ENCODE measurements at places on chromosomes 1 and 21.

DNA sequence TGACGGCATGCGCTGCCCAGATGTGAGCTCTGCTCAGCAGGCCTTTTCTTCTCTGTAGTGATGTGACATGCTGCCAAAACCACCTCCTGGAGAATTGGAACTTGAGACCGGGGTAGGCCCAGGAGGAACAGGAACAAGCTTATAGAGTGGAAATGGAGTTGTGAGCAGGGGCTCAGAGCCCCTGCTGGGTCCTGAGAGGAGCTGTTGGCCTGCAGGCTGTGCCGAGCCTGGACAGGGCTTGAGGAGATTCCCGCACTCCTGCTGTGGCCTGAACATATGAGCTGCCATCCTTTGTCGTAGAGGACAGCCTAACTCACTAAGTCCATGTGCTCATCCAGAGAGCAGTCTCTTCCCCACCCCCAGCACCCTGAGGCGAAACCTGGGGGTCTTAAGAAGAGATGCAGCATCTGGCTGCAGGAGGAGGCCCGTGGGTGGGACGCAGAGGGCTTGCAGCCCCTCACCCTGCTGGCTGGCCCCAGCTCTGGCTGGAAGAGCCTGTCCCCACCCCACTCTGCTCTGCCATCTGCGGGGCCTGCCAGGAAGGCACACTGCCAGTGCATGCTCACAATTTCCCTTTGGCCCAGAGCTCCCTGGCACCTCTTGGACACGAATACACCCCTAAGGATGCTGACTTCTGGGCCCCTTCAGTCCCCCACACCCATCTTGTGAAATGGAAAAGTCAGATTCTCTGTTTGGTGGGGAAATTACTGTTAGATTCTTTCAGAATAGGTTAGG lies 42.5 kb downstream of the PTPRF start:
- DNase-seq: no peak

GRCh38 chr1:235659186-235659771 lies 9.7 kb upstream of the GNG4 start:
- no peak for DNase-seq

- no peak for DNase-seq
Observed at GRCh38 chr1:213227458-213227857, 176.4 kb downstream of the RPS6KC1 start.

- DNase-seq: no peak
Observed at GRCh38 chr1:218476385-218476784, 131.2 kb downstream of the TGFB2 start.

DNA sequence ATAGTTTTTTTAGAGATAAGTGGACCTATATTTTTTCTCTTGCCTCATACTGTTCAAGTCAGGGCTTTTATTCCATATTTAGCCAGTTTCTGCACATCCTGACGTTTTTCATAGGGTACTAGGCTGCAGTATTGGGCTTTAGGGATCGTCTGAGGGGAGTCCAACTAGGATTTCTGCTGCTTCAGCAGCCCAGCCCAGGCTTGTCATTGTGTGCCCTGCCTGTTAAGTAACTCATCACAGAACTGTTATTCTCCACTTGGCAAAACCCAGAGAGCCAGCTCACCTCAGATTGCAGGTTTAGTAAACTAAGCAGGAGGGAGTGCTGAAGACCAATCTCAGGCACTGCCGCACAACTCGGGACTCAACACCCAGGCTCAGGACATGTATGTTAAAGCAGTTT lies 2.8 kb downstream of the GALNT2 start:
- no peak for DNase-seq

- no peak for DNase-seq
Observed at GRCh38 chr1:234916840-234917239, 211.8 kb downstream of the TOMM20 start.

DNA sequence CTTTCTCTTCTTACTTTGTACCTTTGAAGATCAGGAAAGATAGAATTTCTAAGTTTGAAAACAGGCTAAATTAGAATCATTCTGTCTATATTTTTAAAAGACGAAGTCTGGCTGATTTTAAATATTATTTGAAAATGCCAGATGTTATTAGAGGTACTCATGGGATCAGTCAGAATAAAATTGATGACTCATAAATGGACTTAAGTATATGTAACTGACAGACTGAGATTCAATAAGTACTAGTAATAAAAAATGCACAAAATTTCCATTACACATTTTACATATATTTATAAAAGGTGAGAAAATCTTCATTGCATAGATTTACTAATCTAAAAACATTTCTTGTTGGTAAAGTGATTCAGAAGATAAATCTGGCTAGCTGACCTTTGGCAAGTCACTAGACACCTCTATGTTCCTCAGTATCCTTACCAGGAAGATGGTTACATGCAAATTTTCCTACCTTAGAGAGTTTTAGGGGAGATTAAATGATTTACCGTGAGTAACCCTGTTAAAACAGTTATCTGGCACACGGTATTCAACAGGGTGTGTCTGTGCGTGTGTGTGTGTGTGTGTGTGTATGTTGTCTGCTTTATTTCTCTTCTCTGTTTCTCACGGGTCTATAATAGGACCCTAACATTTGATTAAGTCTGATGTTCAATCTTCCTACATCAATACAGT lies 189.0 kb downstream of the RUNX1 start:
- no peak for DNase-seq

GRCh38 chr1:53499257-53500203 lies 40.3 kb downstream of the DMRTB1 start:
- no peak for DNase-seq

DNA sequence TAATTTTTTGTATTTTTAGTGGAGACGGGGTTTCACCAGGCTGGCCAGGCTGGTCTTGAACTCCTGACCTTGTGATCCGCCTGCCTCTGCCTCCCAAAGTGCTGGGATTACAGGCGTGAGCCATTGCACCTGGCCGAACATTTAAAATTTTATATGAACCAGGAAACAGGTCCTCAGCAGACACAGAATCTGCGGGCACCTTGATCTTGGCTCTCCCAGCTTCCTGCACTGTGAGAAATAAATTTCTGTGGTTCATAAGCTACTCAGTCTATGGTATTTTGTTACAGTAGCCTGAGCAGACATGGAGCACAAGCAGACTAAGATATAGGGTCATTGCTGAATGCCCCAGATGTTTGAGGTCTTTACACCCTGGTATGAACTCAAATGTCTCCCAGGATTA lies 23.6 kb upstream of the CTH start:
- DNase-seq: no peak

All from stimulated activated CD8-positive, alpha-beta memory T cell treated with anti-CD3 and anti-CD28 coated beads, Interleukin-7, amount 100 ng/mL, for 24 hours (primary cell).